Natural killer cell (primary cell): ENCODE measurements at places on chromosomes 7 and 10. TPM values are rescaled to one million over a fixed set of nuclear protein-coding genes. Genes with fewer than 3 reads are reported as not detected.
A peak's percentile ranks its signal among the peaks of the same experiment; 100 is the strongest.

Gene AQP1
- 1.4 TPM for total RNA-seq

DNA sequence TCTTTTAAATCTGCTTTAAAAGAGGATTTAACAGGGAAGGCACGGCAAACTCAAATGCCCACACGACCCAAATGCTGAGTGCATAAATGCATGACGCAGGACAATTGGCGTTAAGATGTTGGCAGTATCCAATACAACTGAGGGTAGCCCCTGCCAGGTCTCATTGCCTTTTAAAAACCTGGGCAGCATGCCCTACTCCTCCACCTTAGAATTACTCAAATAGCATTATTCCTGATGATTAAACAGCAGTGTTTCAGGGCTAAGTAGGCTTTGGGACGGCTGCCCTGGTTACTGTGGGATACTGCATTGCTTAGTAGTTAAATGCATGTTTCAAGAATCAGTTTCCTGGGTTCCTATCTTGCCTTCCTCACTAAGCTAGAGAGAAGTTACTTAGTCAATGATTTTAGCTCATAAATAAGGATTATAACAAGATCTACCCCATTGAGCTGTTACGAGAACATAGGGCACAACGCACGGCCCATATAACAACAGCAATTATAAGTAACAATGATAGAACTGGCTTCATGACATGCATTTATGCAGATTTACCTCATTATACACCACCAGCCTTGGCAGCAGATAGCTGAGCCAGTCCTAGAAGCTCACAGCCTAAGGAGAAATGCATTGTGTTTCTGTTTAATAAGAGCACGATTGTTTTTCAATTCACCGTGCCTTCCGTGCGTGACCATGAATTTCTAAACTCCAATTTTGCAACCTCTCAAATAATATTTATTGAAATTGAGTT, 7.9 kb downstream of the TUBAL3 start:
- no peak overlapping the region for H3K4me3 ChIP-seq
- H3K4me1 ChIP-seq, result no peaks in the 10 kb centered on the region
- H3K36me3 ChIP-seq, result no peaks in the 10 kb centered on the region
- H3K27me3 ChIP-seq, result no peaks in the 10 kb centered on the region

- no peak overlapping the region for H3K4me3 ChIP-seq
- H3K36me3 ChIP-seq, result no peaks in the 10 kb centered on the region
- H3K27me3 ChIP-seq, result no peaks in the 10 kb centered on the region
These were observed 83.9 kb upstream of the SDK1 start for GRCh38 chr7:3217166-3217565.

Gene RBM20
- not detected for total RNA-seq

GRCh38 chr7:107384025-107384424, 85.8 kb upstream of the GPR22 start:
- no peak overlapping the region for H3K4me3 ChIP-seq
- no peaks in the 10 kb centered on the region for H3K27me3 ChIP-seq
- DNase-seq, result no peak
- H3K4me1 ChIP-seq, result no peaks in the 10 kb centered on the region

- H3K27ac ChIP-seq, result no peak overlapping the region
- H3K27me3 ChIP-seq, result no peaks in the 10 kb centered on the region
- H3K4me3 ChIP-seq, result no peak overlapping the region
- no peaks in the 10 kb centered on the region for H3K4me1 ChIP-seq
- DNase-seq, result peak; percentile 31
- no peaks in the 10 kb centered on the region for H3K36me3 ChIP-seq
These were observed 222.1 kb downstream of the GLI3 start for GRCh38 chr7:42014625-42015618.

Gene DDX56
- 67.8 TPM for total RNA-seq

- no peaks in the 10 kb centered on the region for H3K36me3 ChIP-seq
- H3K4me1 ChIP-seq, result no peaks in the 10 kb centered on the region
- DNase-seq, result no peak
- no peak overlapping the region for H3K4me3 ChIP-seq
- H3K27me3 ChIP-seq, result no peaks in the 10 kb centered on the region
- no peak overlapping the region for H3K27ac ChIP-seq
These were observed 25.0 kb downstream of the LRRN3 start for GRCh38 chr7:111115966-111116365.

Gene ELN
- total RNA-seq, result not detected

DNA sequence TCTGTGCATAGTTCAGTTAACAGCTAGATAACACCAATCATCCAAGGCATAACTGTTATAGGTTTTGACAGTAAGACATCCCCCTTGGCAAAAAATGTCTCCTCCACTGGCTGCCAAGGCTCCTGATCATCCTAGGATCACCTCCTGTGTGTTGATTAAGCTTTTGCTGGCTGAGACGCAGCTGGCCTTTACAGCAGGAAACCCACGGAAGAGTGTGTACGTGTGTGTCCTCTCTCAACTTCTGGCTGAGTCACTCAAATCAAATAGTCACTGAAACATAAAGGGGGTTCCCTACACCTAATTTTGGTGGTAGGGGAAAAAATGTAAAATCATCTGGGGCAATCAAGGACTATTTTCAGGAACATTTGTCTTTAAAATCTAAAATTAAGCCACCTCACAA, 208.8 kb downstream of the CTNNA3 start:
- no peak for DNase-seq
- H3K4me1 ChIP-seq, result no peaks in the 10 kb centered on the region
- H3K27me3 ChIP-seq, result no peaks in the 10 kb centered on the region
- no peak overlapping the region for H3K27ac ChIP-seq
